Mononuclear cell (primary cell): ENCODE measurements at places on chromosomes 1 and 21. TPM values are rescaled to one million over a fixed set of nuclear protein-coding genes. Genes with fewer than 3 reads are reported as not detected.

SLC1A7 gene
- 0.94 TPM for total RNA-seq

CGN gene
- total RNA-seq, result 1.7 TPM

OXCT2 gene
- total RNA-seq, result 0.73 TPM

NEK7 gene
- 29.6 TPM for total RNA-seq

MFAP2 gene
- total RNA-seq, result not detected

TEX50 gene
- not detected for total RNA-seq

RGS1 gene
- total RNA-seq, result 1,368 TPM

RCSD1 gene
- 64.1 TPM for total RNA-seq

RPTN gene
- not detected for total RNA-seq

UBE2U gene
- not detected for total RNA-seq

FCRL3 gene
- 8.8 TPM for total RNA-seq

NTNG1 gene
- 1.6 TPM for total RNA-seq
